ENCODE measurements at places on chromosomes 2 and 18.

DNA sequence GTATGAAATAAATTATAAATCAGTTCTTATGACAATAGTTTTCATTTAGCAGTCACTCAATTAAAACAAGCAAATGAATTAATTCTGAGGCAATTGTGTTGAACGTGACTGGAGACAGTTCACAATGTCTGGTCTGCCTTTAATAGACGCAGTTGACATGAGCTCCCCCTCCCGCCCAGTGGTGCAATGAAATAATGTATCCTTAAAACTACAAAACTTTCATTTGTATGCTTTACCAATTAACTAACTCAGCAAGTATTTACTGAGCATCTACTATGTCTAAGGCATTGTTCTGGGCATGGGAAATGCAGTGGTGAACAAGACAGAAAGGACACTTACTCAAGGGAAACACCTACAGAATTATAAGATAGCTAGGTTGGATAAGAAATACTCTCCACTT is 3.5 kb upstream of the DSC2 start:
- no peak for DNase-seq

DNA sequence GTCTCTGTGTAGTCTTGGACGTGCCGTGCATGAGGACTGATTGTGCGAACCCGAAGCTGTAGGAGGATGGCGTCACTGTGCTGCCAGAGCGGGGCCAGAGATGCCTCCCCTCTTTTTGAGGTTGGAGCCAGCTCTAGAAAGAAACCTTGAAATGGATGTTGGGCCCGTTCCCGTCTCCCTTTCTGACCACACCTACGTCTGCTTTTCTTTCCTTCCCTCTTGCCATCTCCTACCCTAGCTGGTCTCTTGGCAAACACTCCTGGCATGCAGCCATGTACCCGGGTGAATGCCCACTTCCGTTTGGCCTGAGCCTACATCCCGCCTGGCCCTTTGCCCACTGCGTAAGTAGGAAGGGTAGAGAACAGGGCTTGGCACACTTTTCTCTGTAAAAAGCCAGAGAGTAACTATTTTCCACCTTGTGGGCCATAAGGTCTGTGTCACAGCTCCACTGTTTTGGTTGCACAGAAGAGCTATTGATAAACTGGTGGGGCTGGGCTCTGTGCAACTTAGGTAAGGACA is 37.4 kb downstream of the SH3BP4 start:
- DNase-seq, result no peak

DNA sequence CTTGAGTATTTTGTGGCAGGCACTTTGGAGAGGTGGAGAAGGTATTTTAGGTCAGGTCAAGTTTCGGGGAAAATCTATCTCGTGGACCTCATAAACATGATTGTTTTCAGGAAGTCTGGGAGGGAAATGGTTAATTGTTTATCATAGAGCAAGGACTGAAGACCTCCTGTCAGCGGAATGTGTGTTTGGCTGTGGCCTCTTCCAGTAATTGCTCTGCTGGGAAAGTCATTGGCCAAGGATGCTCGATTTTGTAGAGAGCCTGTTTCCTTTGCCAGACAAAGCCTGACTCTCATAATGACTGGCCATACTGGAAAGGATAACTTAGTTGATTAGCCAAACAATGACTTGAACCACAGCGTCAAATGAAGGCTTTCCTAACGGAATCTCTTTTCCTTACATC is 30.0 kb downstream of the IL1R2 start:
- DNase-seq, result no peak

DNA sequence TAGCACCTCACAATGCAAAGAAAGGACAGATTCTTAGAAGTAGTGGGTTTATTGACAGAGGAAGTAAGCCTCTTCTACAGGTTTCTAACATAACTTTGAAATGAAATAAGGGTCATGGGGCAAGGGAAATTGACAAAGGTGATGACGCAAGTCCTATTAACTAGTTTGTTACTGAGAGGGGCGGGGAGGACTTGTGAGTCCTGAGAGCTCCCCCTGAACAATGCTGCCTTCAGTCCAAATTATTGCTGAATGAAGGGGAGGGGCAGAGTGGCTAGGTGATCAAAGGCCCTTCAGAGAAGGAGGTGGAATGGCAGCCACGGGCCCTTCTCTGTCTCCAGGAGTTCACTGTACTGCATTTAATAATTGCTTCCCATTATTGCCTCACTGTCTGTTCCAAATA is 390.0 kb downstream of the MEIS1 start:
- no peak for DNase-seq

GRCh38 chr18:29596959-29597358 is 1420.0 kb upstream of the CDH2 start:
- DNase-seq, result no peak

DNA sequence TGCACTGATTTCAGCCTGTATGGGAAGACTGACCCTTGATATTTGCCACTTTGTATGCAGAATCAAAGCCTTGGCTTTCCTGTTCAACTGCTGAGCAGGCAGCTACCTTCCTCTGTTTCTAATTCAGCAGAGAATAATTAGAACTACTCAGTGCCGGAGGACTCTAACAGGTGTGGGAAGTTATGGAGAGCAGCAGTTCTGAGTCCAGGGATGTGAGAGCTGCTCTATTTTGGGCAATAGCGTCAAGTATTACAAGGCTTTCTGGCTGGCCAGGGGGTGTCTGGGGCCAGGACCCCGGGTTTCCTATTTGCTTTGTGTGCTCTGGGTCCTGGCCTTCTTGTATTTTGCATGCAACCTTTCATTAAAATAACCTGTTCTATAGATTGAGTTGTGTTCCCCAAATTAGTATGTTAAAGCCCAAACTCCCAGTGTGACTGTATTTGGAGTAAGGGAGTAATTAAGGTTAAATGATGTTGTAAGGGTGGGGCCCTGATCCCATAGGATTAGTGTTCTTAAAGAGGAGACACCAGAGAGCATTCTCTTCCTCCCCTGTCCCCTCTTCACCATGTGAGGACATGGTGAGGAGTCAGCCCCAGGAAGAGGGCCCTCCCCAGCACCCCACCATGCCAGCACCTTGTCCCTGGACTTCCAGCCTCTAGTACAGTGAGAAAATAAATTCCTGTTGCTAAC is 5.6 kb upstream of the NTSR2 start:
- no peak for DNase-seq

- no peak for DNase-seq
Observed at GRCh38 chr2:22999951-23000350, 385.0 kb upstream of the KLHL29 start.

DNA sequence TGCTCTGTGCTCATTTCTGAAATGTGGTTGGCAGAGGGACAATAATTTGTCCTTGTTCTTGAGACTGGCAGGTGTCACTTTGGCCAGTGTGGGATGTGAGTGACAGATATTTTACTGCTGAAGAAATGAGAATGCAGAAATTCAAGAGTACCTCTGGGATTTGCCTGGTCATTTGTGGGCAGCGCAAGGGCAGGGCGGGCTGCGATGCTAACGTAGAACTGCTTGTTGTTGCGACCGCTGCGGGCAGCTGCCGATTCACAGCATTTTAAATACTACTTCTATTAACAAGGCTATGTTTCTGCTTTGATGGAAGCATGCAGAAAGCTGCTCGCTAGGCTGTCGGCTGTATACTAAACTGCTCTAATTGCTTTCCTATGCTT is 268.6 kb downstream of the FIGN start:
- DNase-seq, result no peak

DNA sequence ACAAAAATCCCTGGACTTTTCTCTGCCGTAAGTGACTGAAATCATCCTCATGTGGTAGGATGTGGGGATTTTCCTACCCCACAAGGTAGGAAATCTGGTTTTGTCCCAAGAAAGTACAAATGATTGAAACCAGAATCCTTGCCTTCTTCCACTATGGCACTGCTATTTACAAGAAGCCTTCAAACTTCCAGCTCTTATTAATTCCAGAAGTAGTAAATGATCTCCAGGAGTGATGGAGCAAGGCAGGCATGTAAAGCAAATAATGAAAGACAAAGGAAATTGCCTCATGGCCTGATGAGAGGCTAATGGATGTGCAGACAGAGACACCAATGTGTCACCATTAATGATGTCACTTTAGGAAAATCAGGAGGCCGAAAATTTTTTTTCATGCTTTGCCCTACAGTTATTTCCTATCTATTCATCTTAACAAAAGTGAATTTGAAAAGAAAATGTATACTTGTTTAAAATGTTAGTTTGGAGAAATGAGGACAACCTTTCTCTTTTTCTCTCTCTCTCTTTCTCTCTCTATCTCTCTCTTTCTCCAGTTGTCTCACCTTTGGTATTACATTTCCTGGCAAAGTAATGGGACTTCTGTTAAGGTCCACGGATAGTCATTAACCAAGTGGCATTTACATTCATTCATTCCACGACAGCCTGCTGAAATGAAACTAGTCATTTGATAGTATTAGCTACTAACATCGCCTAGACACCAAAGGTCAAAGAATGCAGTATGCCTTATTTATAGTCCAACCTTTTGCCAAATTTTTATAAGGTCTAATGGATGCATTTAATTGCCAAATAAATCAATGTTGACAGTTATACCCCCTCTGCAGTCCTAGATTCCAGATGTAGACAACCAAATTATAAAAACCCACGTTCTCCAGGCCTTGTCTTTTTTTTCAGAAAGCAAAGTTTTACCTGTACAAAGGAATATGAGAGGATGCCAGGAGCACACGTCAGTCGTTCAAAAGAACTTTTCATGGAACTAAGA is 5.0 kb upstream of the EVA1A start:
- DNase-seq, result no peak

GRCh38 chr18:332007-332406 is 64.2 kb upstream of the THOC1 start:
- no peak for DNase-seq

DNA sequence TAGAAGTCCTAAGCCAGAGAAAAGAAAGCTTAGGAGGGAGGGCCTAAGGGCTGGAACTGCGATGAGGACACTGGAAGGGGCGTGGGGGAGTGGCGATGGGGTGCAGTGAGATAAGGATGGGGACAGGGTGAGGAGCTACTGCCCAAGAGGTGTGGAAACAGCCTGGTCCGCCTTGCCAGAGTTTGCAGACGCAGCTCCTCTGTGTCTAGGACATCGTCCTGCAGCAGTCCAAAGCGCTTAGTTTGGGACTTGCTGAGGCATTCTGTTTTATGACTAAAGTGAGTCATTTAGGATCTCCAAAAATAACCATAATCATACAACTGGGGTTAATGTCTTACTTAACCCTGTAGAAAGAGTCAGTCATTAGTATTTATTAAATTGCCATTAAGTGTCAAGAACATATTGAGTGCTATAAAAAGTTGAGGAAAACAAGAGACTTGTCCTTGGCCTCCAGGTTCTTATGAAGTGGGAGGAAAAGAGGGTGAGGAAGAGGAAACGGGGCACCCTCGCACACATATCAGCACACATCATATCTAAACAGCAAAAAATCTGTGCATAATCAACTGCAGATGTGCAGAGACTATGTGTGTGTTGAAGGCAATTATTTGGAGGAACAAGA is 74.8 kb downstream of the CDK15 start:
- DNase-seq, result no peak

DNA sequence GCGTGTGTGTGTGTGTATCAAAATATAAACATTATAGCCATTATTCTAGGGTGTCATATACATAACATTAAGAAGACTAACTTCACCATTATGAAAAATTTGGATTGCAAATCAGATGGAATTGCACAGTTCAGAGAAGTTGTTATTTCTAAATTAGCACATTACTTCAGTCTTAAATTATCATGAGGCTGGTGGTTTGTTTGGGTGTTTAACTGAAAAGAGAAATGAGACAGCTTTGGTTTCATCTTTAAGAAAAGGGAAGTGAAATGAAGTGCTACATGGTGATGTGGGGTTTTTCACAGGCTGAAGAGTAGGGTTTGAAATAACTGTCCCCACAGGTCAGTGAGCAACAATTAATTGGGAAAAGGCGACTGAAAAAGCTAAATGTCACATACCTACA is 161.2 kb upstream of the XIRP2 start:
- no peak for DNase-seq

- DNase-seq, result no peak
Observed at GRCh38 chr2:206163251-206163880, 3.7 kb downstream of the EEF1B2 start.

DNA sequence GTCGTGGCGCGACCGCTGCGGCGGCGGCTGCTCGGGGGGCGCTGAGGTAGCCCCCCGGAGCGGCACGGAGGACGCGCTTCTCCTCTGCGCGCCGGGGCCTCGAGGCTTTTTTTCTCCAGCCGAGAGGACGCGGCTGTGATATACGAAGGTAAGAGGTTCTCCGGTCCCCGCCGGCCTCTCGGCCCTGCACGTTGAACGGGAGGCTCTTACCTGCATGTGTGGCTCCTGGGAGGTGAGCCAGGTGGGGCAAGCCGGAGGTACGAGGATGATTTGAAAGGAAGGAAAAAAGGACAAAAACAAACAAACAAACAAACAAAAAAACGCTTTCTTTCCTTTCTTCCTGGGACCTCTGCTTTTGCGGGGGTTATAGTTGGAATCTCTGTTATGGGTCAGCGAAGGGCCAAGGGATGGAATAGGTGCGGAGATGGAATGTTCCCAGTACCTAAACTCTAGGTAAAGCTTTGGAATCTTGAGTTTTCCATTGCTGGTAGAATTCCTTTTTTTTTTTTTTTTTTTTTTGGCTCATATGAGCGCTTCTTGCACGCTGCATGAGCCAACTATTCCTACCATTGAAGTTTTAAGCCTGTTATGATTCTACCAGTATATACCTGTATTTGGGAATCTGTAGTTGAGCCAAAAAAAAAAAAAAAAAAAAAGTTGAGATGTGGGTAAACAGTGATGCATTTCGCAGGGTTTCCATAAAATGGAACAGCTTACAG is 674 bp downstream of the PTPN4 start:
- no peak for DNase-seq

- DNase-seq, result no peak
Observed at GRCh38 chr2:25632396-25632795, 41.0 kb downstream of the DTNB start.

- DNase-seq, result no peak
Observed at GRCh38 chr2:189125195-189125594, 54.4 kb downstream of the COL5A2 start.

DNA sequence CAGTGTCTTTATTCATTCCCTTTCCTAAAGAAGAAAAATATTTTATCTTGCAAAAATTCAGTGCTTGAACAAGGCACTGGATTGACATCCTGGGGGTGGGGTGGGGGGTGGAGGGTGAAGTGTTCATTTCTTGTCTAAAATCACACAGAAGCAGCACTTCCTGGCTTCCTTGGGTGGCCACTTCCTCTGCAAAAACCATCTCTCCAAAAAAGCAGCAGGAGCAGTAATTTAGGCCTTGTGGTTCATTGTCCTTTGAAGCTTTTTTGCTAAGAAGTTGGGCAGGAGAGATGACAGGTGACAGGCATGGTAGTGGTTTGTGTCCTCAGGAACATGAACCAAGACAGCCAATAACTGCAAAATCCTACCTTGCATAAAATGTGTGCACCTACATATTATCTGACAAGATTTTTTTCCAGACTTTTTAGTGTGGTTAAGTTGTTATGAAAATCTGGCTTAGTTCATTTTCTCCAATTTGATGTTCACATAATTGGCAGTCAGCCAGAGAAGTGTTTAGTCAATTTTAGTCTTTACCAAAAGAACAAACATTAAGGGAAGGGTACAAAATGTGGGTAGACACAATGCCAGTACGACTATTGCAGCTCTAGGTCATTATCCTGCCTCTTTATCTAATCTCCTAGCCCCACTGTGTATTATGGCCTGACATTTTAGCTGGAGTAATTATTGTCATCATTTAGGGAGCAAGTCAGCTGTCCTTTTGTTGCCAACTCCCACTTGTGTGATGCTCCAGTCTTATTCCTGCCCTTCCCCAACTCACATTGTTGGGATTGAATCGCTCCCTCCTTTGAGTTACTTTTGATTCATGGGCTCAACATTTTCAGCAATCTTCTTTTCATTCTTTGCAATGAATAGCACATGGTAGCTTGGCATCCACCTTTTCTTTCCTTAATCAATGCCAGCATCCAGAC is 177.2 kb downstream of the MYO3B start:
- no peak for DNase-seq
